ENCODE measurements at places on chromosomes 13 and 19.

DNA sequence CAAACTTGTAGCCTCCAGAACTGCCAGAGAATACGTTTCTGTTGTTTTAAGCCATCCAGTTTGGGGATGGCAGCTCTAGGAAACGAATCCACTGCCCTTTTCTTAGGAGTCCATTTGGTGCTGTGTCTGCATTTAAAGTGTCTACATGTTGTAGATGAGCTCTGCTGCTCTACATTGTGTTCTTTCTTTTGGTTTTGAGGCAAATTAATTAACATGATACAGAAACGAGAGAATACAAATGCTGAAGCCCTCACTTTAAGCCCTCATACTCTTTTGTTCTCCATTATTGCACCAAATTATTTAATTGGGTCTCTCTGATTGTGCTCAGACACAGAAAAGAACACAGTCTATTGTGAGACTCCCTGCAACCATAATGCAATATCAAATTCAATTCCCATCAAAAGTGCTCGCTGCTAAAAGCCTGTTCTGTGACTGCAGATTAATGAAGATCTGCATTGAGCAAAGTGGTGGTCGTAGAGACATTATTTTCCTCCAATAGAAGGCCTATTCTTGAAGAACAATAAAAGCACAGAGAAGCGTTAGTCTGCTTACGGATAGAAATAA is 166.3 kb upstream of the SOX21 start:
- no peak for DNase-seq

DNA sequence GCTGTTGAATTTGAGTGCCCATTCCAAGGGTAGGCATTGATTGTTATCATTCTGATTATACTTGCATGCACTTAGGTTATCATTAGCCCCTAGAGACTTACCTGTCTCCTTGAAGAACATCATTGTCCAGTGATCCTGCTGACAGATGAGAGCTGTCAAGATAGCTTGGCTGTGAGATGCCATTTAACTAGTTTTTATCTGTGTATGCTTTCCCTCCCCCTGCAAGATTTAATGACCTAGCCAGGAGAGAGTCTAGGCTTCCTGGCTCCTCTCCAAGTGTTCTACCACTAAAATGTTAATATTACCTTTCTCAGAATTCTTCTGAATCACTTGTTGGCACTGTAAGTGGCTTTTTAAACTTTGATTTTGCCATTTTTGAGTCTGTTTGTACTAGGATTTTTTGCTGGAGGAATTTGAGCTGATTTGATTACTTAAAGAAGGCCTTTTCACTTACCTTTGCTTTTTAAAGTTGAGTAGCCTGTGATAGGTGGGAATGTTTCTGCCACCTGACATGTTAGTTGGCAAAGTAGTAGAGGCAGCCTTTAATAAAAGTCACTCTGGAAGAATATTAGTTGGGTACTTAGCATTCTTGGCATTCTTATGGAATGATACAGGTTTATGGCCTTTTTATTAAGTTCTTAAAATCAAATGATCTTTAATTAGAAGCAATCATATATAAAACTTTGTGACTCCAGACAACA is 41.1 kb downstream of the ARHGAP35 start:
- DNase-seq: no peak

DNA sequence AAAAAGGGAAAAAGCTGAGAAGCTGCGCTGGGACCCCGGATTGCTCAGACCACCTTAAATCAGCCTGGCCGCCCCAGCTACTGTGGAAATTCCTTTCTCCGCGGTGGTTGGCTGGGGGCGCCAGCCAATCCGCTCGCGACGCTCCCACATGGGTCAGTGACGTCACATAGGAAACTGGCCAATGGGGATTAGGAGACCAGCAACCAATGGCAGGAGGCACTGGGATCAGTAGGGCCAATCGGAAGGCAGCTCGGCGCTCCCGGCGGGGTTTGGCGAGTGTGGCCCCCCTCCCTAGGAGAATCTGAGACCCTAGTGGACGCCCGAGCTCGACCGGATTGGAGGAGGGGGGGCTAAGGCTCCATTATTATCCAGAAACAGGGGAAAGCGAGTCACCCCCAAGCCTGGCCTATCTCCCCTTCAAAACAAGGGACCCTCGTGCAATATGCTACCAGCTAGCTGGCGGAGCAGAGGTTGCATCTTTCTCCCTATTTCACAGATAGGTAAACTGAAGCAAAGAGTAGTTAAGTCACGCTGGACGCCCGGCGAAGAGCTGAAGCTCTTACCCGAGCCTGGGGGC is 6.5 kb upstream of the TLE2 start:
- peak; percentile 94 for DNase-seq

DNA sequence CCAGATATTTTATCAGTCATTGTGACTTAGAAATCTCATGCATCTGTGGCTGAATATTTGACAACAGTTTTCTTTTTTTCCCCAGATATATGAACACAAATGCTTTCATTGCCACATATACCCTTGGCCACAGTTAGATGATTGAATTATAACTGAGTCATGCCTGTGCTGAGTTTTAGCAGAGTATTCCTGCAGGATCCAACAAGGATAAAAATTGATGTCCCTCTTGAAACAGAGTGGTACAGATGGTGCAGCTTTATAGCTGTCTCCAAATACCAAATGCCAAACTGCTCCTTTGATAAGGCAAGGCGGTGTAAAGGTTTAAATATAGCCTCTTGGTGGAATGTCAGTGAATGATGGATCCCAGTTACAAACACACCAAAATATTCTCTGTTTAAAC is 428.5 kb downstream of the GPC6 start:
- no peak for DNase-seq

- DNase-seq: no peak
These were observed 53.3 kb downstream of the OXGR1 start for GRCh38 chr13:96940961-96941360.

DNA sequence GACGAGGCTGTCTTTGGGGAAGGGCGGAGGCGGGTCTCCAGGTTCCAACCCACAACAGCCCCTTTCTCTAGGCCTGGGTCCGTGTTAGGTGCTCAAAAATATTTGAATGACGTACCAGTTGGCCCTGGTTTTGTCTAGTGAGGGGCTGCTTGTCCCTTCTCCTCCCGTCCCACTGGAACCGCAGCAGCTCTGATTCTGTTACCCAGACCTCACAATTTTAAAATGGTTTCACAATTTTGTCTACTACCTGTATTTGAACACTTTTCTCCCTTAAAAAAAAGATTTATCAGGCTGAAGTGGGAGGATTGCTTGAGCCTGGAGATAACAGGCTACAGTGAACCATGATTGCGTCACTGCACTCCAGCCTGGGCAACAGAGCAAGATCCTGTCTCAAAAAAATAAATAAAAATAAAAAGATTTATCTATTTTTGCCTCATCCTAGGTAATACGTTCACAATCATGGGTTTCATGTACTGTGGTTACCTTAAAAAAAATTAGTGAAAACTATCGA is 1.3 kb upstream of the IRF2BP1 start:
- DNase-seq: no peak

GRCh38 chr19:10333758-10334587 is 644 bp upstream of the RAVER1 start:
- DNase-seq: no peak
